ENCODE measurements at places on chromosomes 5 and 9.
A peak's percentile ranks its signal among the peaks of the same experiment; 100 is the strongest.

DNA sequence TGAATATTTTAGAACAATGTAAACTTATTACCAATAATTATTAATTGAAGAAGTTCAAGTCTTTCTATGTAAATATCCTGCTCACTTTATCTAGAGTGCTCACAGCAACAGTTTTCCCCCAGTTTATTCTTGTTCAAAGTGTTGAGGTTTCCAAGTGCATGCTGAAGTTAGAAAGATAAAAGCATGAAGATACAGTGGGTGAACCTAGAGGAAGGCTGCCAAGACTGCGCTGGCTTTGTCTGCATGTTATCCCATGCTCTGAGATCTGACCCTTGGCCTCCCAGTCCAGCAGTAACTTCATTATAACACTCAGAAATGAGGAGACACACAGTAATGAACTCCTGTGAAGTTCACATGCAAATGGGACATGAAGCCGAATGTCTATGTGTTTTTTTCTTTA is 76.0 kb upstream of the PIP5K1B start:
- DNase-seq = no peak
- H3K27me3 ChIP-seq = no peaks in the 10 kb centered on the region
- no peaks in the 10 kb centered on the region for H3K36me3 ChIP-seq
- no peaks in the 10 kb centered on the region for H3K4me1 ChIP-seq
- no peak overlapping the region for H3K27ac ChIP-seq
- H3K4me3 ChIP-seq = no peak overlapping the region

DNA sequence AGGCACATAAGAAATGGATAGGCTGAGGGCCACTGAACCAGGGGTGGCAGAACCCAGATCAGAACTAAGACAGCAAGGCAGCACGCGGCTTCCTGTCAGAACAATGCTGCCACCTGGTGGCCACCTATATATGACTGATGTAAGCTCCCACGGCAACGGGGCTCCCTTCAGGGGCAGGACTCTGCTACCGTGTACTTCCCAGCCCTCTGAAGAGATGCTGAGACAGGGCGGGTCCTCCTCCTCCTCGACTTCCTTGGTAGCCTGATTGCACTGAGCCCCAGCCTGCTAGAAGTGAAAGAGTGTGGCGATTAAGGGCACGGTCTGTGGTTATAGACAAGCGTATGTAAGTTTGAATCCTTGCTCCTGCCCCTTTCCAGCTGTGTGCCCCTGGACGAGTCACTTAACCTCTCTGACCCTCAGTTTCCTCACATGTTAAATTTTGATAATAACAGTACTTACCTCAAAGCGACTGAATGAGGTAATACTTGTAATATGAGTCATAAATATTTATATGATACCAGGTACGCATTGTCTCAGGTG is 13.3 kb downstream of the RPS14 start:
- peaks cover 10% of the 10 kb centered on the region for H3K4me1 ChIP-seq
- no peak overlapping the region for H3K4me3 ChIP-seq
- peak; percentile 89 for DNase-seq
- peak overlapping the region; percentile 10 for H3K27ac ChIP-seq
- no peaks in the 10 kb centered on the region for H3K27me3 ChIP-seq
- H3K36me3 ChIP-seq = no peaks in the 10 kb centered on the region

GRCh38 chr9:116576386-116576785 is 110.7 kb upstream of the TRIM32 start:
- no peaks in the 10 kb centered on the region for H3K4me1 ChIP-seq
- no peaks in the 10 kb centered on the region for H3K36me3 ChIP-seq
- H3K4me3 ChIP-seq = no peak overlapping the region
- no peak for DNase-seq
- H3K27me3 ChIP-seq = no peaks in the 10 kb centered on the region

DNA sequence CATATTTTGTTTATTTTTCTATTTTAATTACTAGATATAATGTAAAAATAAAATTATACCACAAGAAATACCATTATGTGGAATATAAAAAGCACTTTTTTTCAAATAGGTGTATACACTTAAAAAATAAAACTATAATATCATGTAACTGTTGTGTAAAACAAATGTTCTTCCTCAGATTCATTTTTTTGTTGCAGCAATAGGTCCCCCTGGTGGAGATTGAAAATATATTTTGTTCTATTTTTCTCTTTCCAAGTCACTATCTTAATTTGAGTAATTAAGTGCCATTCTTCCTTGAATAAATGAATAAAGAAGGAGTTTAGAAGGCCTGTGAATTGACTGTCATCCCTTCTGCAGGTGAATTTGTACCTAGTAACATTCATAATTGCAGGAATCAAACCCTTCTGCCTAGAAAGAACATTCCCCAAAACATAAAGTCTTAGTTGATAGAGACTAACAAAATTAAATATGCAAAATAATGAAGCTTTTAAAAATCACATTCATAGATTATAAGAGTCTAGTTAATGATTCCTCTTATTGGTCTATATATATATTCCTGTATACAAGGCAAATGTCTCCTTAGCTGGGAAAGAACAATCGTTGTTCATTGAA is 23.4 kb downstream of the CETN3 start:
- no peaks in the 10 kb centered on the region for H3K36me3 ChIP-seq
- no peak overlapping the region for H3K4me3 ChIP-seq
- H3K4me1 ChIP-seq = no peaks in the 10 kb centered on the region
- DNase-seq = no peak
- no peaks in the 10 kb centered on the region for H3K27me3 ChIP-seq

- no peak overlapping the region for H3K4me3 ChIP-seq
- no peaks in the 10 kb centered on the region for H3K4me1 ChIP-seq
- no peaks in the 10 kb centered on the region for H3K36me3 ChIP-seq
- no peak for DNase-seq
These were observed 62.9 kb downstream of the DRD1 start for GRCh38 chr5:175381130-175381529.

DNA sequence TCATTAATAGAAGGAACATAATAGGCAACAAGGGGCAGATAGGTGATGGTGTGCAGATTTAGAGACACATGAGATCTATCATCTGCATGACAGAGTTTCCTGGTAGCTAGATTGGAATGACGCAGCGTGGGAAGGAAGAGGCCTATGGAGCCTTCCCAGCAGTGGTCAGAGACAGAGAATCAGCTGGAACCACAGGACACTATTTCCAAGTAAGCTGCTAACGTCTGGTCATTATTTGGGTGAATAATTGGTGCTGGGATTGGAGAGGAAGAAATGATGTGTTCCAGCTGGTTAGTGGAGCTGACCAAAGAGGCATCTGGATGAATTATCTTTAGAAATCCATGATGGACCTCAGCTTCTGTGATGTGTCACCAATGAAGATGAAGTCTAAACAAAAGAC is 91.2 kb upstream of the PRR16 start:
- no peaks in the 10 kb centered on the region for H3K4me1 ChIP-seq
- H3K4me3 ChIP-seq = no peak overlapping the region
- no peak overlapping the region for H3K27ac ChIP-seq
- no peak for DNase-seq

DNA sequence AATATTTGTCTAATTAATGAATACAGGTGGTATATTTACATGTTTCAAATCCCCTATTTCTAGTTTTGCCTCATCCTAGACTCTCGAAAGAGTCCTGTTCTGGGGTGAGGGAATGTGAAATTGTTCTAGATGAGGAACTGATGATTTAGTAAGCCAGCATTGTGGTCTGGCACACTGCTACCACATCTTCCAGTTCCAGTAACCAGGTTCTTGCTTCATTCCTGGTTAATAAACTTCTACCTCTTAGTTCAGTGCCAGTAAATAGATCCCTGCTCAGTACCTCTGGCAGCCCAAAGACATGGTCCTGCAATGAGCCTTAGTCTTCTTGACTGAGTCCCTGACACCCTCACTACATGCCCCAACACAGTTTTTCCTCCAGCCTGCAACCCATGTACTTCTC is 207.7 kb downstream of the SREK1 start:
- H3K4me3 ChIP-seq = no peak overlapping the region
- no peak for DNase-seq
- no peak overlapping the region for H3K27ac ChIP-seq
- no peaks in the 10 kb centered on the region for H3K36me3 ChIP-seq
- H3K27me3 ChIP-seq = no peaks in the 10 kb centered on the region

DNA sequence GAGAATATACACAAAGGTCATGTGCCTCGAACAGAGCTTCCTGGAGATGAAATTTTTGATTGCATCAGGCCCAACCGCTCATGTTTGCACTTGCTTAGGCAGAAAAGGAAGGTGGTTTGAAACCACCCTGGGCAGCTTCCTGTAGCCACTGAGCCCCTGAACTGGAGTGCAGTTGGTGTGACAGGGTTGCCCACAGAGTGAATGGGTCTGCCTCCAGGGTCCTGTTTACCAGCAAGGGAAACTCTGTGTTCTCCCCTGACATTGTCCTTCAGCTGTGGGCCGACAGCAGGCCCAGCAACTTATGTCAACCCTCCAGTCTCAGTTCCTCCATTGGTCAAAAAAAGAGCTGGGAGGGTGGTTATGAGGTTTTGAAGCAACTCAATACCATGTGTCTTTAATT is 289.6 kb downstream of the KIF4B start:
- H3K27me3 ChIP-seq = peaks cover 9% of the 10 kb centered on the region
- H3K36me3 ChIP-seq = no peaks in the 10 kb centered on the region
- DNase-seq = peak; percentile 4
- no peak overlapping the region for H3K4me3 ChIP-seq
- no peaks in the 10 kb centered on the region for H3K4me1 ChIP-seq
- no peak overlapping the region for H3K27ac ChIP-seq

GRCh38 chr5:88426441-88426840 is 157.8 kb upstream of the TMEM161B start:
- H3K36me3 ChIP-seq = no peaks in the 10 kb centered on the region
- DNase-seq = no peak
- H3K4me1 ChIP-seq = no peaks in the 10 kb centered on the region
- no peak overlapping the region for H3K4me3 ChIP-seq

DNA sequence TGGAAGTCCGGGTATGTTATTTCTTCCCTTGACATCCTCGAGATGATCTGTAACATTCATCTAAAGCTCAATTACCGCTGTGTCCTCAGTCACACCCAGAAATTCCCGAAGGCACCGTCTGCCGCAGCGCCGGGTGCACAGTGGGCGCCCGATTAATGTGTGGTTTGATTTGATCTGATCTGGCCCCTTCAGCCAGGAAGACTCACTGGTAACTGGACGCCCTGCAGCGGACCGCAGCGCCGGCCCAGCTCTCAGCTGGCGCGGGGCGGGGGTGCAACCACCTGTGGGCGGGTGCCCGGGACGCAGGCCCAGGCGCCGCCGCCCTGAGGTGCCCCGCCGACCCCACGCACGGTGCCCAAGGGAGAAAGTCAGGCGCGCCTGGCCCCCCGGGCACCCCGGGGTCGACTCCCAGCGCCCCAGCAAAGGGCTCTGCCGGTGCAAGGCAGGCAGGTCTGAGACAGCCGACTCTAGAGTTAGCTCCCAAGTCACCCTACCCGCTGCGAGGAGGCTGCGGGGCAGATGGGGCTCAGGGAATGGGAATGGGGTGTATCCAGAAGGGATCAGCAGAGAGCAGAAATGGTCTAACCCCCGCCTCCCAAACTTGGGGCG is 1.7 kb downstream of the EPB41L4B start:
- no peak for DNase-seq
- H3K4me1 ChIP-seq = no peaks in the 10 kb centered on the region
- no peaks in the 10 kb centered on the region for H3K36me3 ChIP-seq
- H3K4me3 ChIP-seq = no peak overlapping the region

GRCh38 chr9:36924071-36924470 is 110.0 kb downstream of the PAX5 start:
- H3K4me3 ChIP-seq = no peak overlapping the region
- no peak for DNase-seq
- H3K27me3 ChIP-seq = no peaks in the 10 kb centered on the region
- H3K4me1 ChIP-seq = no peaks in the 10 kb centered on the region
- no peak overlapping the region for H3K27ac ChIP-seq
- H3K36me3 ChIP-seq = no peaks in the 10 kb centered on the region

GRCh38 chr5:54645882-54646355 is 128.4 kb downstream of the SNX18 start:
- DNase-seq = no peak
- peaks cover 28% of the 10 kb centered on the region for H3K4me1 ChIP-seq
- H3K27ac ChIP-seq = peak overlapping the region; percentile 86
- no peaks in the 10 kb centered on the region for H3K27me3 ChIP-seq
- no peaks in the 10 kb centered on the region for H3K36me3 ChIP-seq
- H3K4me3 ChIP-seq = peak overlapping the region; percentile 43

GRCh38 chr5:39022151-39022550 is 52.0 kb downstream of the RICTOR start:
- peaks cover 52% of the 10 kb centered on the region for H3K36me3 ChIP-seq
- no peak overlapping the region for H3K27ac ChIP-seq
- no peaks in the 10 kb centered on the region for H3K27me3 ChIP-seq
- H3K4me1 ChIP-seq = peaks cover 4% of the 10 kb centered on the region
- H3K4me3 ChIP-seq = no peak overlapping the region
- no peak for DNase-seq

- no peak overlapping the region for H3K4me3 ChIP-seq
- peaks cover 22% of the 10 kb centered on the region for H3K27me3 ChIP-seq
- H3K27ac ChIP-seq = no peak overlapping the region
These were observed 31.9 kb downstream of the NEUROG1 start for GRCh38 chr5:135503871-135504270.

GRCh38 chr5:149445739-149446369 is 66.8 kb upstream of the IL17B start:
- H3K27ac ChIP-seq = no peak overlapping the region
- H3K36me3 ChIP-seq = no peaks in the 10 kb centered on the region
- no peaks in the 10 kb centered on the region for H3K27me3 ChIP-seq
- H3K4me1 ChIP-seq = no peaks in the 10 kb centered on the region
- DNase-seq = no peak

DNA sequence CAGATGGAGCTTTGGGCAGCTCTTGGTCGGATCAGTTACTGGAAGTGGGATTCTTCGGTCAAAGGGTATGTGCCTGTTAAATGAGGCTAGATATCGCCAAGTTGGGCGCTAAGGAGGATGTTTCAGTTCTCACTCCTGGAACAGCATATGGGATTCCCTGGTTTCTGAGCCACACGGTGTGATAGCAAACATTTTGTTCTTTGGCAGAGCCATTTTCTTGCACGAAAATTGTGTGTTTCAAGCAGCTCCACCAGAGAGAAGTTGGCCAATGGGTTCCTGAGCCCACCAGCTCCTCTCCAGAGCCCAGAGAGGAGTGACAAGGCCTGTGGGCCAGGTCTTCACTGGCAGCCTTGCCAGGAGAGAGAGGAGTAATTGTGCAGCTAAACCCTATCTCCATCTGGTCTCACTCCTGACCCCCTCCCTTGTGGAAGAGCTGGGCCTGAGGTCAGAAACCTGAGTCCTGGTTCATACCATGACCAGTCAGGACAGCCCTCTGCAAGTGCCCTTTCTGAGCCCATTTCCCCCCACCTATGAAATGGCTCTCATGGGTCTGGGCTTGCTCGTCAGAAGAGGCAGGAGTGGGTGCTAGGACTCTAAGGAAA is 10.7 kb upstream of the SLC6A7 start:
- no peak overlapping the region for H3K4me3 ChIP-seq
- H3K4me1 ChIP-seq = no peaks in the 10 kb centered on the region
- H3K27ac ChIP-seq = no peak overlapping the region
- no peak for DNase-seq
- no peaks in the 10 kb centered on the region for H3K36me3 ChIP-seq

- H3K27me3 ChIP-seq = no peaks in the 10 kb centered on the region
- H3K27ac ChIP-seq = no peak overlapping the region
- H3K4me1 ChIP-seq = no peaks in the 10 kb centered on the region
- no peak overlapping the region for H3K4me3 ChIP-seq
- no peak for DNase-seq
These were observed 3.4 kb upstream of the ZDHHC11 start for GRCh38 chr5:854217-854616.

- DNase-seq = no peak
- no peaks in the 10 kb centered on the region for H3K4me1 ChIP-seq
- no peaks in the 10 kb centered on the region for H3K36me3 ChIP-seq
- H3K27ac ChIP-seq = no peak overlapping the region
- peaks cover 4% of the 10 kb centered on the region for H3K27me3 ChIP-seq
These were observed 27.1 kb upstream of the N4BP3 start for GRCh38 chr5:178086266-178086665.

- H3K27me3 ChIP-seq = peaks cover 13% of the 10 kb centered on the region
- no peak for DNase-seq
- no peaks in the 10 kb centered on the region for H3K36me3 ChIP-seq
- H3K4me3 ChIP-seq = no peak overlapping the region
- no peak overlapping the region for H3K27ac ChIP-seq
These were observed 74.5 kb downstream of the PTCD2 start for GRCh38 chr5:72394688-72395087.
